Stimulated activated CD4-positive, alpha-beta T cell treated with anti-CD3 and anti-CD28 coated beads, TNF-alpha, amount 100 ng/mL, for 48 hours (primary cell): ENCODE measurements at places on chromosomes 1 and 21.

GRCh38 chr1:92820551-92820950 is 11.3 kb upstream of the RPL5 start:
- DNase-seq: no peak

DNA sequence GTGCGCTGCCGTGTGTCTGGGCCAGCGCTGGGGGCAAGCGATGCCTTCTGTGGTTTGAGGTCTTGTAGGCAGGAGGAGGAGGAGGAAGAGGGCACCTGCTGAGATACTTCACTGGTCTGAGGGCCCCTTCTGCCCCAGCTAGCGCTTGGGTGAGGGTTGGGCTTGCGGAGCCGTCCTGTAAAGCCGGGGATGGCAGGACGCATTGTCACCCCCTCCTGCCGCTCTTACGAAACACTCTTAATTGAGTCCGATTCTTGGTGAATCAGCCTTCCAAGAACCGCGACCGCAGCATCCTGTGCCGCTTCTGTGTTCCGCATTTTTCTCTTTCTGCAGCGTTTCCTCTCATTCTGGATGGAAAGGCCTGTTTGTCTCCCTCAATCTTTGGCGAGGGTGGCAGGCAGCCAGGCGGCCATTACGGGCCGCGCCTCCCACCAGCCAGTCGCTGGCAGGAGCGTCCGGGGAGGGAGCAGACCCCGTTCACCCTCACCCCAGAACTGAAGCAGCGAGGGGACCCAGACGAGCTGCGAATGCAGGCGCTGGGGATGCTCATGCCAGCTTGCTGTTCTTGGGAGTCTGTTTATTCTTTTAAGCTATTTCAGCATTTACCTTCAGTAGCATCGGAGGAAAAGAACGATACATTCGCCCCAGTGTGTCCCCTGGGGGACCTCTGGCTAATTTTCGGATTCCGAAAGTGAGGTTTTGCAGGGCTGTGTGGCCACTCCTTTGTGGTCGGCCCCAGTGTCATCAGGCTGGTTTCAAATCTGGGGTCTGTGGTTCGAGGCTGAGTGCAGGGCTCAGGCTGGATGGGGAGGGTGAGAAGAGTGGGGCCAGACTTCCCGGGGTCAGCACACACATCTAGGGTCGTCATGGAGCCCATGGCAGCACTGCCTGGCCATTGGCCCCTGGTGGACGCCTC is 62.7 kb downstream of the SKI start:
- DNase-seq: peak; percentile 58

- no peak for DNase-seq
These were observed 19.4 kb upstream of the EPHB2 start for GRCh38 chr1:22691031-22691753.

GRCh38 chr1:169802888-169803287 is 8.2 kb upstream of the METTL18 start:
- DNase-seq: no peak

DNA sequence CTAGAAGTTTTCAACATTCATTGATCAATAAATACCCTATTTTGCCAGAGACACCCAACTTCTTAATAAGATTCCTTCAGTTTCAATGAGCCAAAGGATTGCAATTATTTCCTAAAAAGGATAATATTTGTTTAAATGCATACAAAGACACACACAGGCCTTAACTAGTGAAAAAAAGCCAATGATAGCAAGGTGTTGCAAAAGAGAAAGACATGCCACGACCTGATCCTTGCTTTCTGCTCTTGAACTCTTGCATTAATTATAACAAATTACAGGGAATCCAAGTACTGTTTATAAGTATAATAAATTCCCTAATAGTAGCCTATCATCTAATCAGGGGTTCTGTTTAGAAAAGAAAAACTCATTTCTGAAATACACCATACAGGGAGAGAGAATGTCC is 131.1 kb downstream of the PTPN14 start:
- no peak for DNase-seq

DNA sequence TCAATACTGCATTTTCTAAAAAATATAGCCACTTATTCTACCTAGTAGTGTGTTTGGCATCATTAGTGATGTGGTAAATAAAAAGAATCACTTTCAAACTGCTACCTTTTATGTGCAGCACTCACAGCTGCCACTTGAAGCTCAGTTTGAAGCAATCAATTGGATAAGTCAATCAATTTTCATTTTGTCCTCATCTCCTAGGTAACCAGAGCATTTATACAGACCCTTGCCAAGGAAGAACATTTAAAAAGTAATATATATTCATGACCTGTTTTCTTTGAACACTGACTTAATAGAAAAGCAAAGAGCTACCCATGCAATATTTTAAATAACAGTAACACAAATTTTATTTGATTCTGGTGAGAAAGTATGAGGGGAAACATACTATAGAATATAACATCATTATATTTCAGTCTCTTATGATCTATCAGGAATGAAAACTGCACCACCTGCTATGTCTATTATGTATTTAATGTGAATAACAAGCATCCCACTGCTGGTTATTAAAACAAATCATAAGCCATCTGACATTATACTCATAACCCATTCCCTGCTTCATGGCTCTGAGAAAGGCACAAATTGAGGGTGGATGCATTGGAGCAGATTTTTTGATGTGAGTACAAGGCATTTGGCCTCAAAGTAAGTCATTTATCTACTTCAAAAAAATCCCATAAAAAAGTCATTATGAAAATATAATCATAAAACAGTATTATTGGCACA is 168.4 kb upstream of the C21orf91 start:
- no peak for DNase-seq

DNA sequence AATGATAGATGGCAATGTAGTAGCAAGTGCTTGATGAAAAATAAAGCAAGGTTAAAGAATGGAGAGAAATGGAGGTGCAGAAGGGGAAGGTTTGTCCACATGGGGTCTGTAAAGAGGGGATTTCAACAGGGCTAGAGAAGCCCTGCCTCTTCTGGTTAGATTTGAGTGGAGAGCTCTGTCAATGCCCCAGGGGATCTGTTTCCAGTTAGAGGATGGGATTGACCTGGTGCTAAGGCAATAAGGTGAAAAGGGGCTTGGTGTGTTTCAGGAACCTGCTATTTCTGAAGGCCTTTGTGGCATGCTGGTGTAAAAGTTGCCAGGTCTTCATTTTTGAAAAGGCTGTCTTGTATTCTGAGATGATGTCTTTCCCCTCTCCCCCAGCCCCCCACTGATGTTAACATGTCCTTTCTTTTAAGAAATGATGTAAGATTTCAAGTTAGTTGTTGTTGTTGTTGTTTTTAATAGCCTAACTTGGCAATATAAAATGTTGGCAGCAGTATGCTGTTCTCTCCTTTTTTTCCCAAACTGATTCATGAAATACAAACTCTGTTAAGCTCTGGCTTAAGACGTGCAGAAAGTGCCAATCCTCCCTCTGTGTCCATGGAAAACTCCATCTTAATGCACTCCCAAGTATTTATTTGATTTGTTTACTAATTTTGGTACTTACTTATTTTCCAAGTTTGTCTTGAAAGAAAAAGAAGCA is 370.3 kb upstream of the ADGRL2 start:
- no peak for DNase-seq

DNA sequence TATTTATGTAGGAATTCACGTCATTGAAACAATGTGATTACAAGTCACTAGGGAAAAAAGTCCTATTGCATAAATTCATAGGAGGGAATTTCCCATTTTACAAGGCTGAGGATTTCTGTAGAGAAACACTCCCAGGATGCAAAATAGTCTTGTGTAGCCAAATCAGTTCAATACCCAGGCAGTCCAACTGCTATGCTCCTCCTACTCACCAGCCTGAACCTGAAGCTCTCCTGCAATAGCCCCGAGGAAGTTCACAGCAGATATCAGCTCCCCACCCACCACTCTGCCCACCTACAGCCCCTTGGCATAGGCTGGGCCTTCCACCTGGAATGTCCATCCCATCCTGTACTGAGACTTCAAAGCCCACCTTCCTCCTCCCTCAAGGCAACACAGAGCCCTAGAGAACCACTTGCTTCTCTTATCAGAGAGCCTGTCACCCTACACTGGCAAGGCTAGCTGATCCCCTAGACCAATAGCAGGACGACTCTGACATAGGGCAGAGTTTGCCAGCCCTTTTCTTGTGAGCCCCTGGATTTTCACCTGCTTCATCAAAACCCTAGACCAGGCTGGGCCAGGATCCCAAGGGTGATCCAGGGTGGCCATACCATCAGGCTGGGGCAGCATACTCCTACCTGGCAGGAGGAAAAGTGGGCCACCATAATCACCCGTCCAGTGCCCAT is 1.5 kb downstream of the LSS start:
- DNase-seq: no peak

- DNase-seq: no peak
These were observed 61.1 kb upstream of the SMYD2 start for GRCh38 chr1:214219902-214220301.

DNA sequence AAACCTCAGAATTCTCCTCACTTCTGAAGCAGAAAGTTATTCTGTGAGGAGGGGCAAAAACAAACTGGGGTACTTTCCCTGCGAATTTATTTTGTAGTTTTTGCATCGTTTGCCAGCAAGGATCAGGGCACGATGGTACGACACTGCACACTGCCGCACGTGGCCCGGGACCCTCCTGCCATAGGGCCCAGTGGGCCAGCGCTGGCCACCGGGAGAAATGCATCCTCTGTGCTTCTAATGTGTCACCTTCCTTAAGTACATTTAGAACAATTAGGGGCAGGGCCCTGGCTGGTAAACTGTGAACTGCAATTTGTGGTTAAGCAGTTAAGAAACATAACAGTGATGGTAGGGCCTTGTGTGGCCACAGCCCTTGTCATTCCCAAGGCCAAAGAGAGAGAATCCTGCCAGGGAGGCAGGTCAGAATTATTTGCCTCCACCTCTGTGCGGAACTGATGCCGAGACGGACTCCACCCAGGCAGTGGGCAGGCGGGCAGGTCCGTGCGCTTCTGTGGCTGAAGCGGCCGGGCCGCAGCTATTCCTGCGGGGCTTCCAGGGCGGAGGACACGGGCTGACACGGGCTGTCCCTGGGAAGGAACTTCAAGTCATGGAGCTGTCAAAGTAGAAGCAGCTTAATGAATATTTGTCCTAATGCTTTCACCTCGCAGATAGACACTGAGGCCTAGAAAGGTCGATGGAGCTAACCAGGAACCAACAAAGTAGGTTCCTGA is 12.5 kb downstream of the GPR137B start:
- no peak for DNase-seq

GRCh38 chr1:8681911-8682310 is 135.5 kb downstream of the RERE start:
- no peak for DNase-seq

GRCh38 chr1:11671205-11671543 is 7.2 kb downstream of the FBXO6 start:
- DNase-seq: no peak

DNA sequence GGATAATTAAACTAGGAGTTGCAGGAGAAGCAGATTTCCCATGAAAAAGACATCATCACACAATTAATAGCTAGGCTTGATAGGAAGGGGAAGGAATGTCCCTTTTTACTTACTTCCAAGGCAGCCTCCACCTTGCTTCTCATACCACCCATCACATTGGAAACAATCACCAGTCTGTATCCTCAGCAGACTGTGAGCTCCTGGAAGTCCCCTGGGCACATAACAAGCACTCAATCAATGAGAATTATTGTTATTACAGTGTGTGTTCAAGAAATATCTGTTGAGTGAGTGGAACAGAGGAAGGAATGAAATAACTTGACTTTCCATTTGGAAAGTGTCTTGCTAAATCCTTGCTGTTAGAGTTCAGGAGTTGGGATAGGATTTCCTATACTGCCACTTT is 36.2 kb downstream of the HIVEP3 start:
- DNase-seq: no peak

GRCh38 chr1:91872000-91872399 is 14.0 kb downstream of the TGFBR3 start:
- no peak for DNase-seq

DNA sequence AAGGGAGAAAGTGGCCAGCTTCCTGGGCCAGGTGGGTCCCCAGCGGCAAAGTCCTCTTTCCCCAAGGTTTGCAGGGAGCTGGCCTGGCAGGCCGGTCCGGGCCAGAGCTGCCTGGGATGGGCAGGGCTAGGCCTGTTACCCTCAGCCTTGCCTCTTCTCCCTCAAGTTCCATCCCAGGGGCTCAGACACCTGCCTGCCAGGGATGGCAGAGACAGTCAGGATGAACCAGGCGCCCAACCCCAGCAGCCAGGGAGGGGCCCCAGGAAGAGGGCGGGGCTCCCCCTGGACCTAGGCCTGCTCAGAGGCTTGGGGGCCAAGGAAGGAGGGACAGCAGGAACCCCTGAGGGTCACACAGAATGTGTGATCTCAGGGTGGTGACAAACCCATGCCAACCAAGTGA is 120.6 kb downstream of the CASZ1 start:
- no peak for DNase-seq

DNA sequence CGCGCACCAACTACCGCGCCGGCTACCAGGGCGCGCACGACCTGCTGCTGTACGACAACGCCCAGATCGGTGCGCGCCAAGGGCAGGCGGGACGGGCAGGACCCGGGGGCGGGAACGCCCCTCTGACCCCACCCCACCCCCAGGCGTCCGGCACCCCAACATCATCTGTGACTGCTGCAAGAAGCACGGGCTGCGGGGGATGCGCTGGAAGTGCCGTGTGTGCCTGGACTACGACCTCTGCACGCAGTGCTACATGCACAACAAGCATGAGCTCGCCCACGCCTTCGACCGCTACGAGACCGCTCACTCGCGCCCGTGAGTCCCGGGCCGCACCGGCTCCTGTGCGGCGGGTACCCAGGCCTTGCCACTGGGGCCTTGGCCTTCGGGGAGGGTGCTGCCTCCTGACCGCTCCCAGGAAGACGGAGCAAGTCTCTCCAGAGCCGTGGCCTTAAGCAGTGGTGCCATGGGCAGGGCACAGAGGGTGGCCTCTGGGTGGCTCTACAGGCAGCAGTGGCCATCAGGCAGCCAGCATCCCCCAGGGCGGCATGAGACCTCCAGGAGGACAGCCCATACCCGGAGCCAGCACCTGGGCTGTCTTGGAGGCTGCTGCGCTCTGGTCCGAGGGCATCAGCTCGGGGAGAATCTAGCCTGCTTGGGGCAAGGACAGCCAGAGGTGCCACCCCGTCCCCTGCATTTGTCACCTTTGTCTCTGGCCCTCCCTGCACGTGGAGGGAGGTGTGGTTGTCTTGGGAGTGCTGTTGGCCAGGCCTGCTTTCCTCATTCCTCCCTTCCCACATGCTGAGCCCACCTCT is 8.1 kb upstream of the MMP23B start:
- no peak for DNase-seq

GRCh38 chr1:70440642-70441391 is 29.7 kb downstream of the CTH start:
- DNase-seq: no peak

GRCh38 chr1:30023339-30024022 is 699.9 kb downstream of the MATN1 start:
- DNase-seq: no peak

DNA sequence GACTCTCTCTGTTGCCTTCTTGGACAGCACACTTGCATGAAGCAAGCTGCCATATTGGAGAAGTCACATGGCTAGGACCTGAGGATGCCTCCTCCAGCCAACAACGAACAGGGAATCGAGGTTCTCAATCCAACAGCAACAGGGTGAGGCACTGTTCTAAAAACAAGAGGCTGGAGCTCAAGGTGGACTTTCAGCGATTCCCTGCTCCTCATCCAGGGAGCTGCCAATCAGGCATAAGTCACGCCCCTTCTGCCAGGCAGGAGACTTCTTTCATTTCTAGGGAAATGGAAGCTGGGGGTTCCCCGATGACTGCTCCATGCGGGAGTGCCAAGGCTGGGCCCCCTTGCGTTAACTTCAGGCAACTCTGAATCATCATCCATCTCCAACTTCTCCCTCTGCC is 22.7 kb upstream of the IFNAR1 start:
- DNase-seq: no peak

- DNase-seq: no peak
These were observed 39.2 kb upstream of the CR1L start for GRCh38 chr1:207605444-207606361.

GRCh38 chr1:3745590-3746381 is 6.5 kb upstream of the CCDC27 start:
- no peak for DNase-seq
